Spinal cord (tissue), 10 donors: ENCODE measurements at places on chromosomes 1 and 21. TPM values are rescaled to one million over a fixed set of nuclear protein-coding genes. Genes with fewer than 3 reads are reported as not detected.

- H3K4me3 ChIP-seq, result no peak overlapping the region
- no peaks in the 10 kb centered on the region for H3K4me1 ChIP-seq
- H3K36me3 ChIP-seq, result peaks cover 55% of the 10 kb centered on the region
- no peak for DNase-seq
Observed at GRCh38 chr1:110061341-110061740, 9.1 kb downstream of the ALX3 start.

DNA sequence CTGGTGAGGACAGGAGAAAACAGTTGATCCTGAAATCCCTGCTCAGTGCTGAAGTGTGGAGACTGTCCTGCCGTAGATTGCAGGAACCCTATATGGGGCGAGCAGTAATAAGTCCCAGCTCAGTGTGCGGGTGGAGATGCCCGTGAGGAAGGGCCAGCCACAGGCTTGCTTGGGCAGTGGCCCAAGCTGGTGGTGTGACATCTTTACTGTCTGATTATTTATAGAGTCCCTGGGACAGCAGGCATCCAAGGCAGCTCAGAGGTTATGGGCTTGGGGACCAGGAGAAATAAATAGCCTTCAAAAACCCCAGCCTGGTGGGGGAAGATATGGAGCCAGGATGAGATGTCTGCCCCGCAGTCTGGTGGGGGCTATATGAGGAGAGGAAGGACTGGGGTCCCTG lies 170.7 kb upstream of the POU3F1 start:
- no peak overlapping the region for H3K4me3 ChIP-seq
- H3K27ac ChIP-seq, result no peak overlapping the region

DNA sequence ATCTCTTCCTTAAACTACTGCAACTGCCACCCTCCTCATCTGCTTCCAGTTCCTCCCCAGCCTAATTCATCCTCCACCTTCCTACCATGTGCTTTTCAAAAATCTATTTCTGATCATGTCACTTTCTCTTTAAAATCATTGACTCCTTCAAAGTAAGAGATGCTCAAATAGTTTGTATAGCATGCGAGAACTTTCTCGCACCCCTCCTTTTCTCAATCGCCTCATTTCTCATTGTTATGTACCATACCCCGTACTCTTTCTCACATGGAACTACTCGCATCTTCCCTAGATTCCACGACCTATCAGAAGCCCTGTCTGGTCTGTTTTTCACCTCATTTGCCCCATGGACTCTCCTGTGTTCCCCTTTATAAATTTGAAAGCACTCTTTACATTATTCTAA lies 238.2 kb downstream of the NRIP1 start:
- H3K36me3 ChIP-seq, result no peaks in the 10 kb centered on the region
- H3K4me1 ChIP-seq, result no peaks in the 10 kb centered on the region
- no peaks in the 10 kb centered on the region for H3K27me3 ChIP-seq
- H3K27ac ChIP-seq, result no peak overlapping the region
- DNase-seq, result no peak

GRCh38 chr1:14437417-14437918 lies 161.0 kb upstream of the KAZN start:
- H3K4me1 ChIP-seq, result peaks cover 6% of the 10 kb centered on the region
- no peak for DNase-seq
- no peaks in the 10 kb centered on the region for H3K36me3 ChIP-seq
- H3K27ac ChIP-seq, result no peak overlapping the region

GRCh38 chr1:108896146-108897145 lies 19.7 kb downstream of the GPSM2 start:
- H3K27me3 ChIP-seq, result no peaks in the 10 kb centered on the region
- no peaks in the 10 kb centered on the region for H3K4me1 ChIP-seq
- no peaks in the 10 kb centered on the region for H3K36me3 ChIP-seq
- peak; percentile 37 for DNase-seq
- H3K4me3 ChIP-seq, result no peak overlapping the region

- no peak overlapping the region for H3K4me3 ChIP-seq
- no peaks in the 10 kb centered on the region for H3K4me1 ChIP-seq
Observed at GRCh38 chr1:86926883-86927282, 12.4 kb downstream of the HS2ST1 start.

DNA sequence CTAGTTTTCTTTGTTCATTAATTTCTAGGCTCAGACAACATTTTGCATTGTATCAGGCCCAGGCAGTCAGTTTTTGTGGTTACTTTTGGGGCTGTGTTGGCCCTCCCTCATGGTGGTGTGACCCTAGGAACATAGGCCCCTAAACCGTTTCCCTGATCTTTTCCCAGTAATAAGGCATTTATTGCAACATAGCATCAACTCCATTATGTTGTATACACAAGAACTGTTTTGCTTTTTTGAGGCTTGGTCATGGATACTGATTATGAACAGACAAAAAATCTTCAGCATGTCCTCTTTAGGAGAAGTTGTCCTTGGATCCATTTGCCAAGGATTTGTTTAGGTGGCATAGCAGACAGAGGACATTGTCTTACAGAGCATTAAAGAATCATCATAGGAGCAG lies 10.3 kb downstream of the B3GALT2 start:
- no peak for DNase-seq
- H3K27ac ChIP-seq, result no peak overlapping the region
- H3K4me3 ChIP-seq, result no peak overlapping the region
- H3K27me3 ChIP-seq, result no peaks in the 10 kb centered on the region

- H3K27ac ChIP-seq, result peak overlapping the region; percentile 25
- H3K4me1 ChIP-seq, result peaks cover 2% of the 10 kb centered on the region
- H3K27me3 ChIP-seq, result no peaks in the 10 kb centered on the region
- H3K4me3 ChIP-seq, result no peak overlapping the region
- no peak for DNase-seq
Observed at GRCh38 chr21:41242238-41242829, 74.3 kb upstream of the FAM3B start.

- H3K27me3 ChIP-seq, result no peaks in the 10 kb centered on the region
- peaks cover 26% of the 10 kb centered on the region for H3K36me3 ChIP-seq
- no peaks in the 10 kb centered on the region for H3K4me1 ChIP-seq
- DNase-seq, result no peak
- no peak overlapping the region for H3K27ac ChIP-seq
- H3K4me3 ChIP-seq, result no peak overlapping the region
Observed at GRCh38 chr1:41038110-41038509, 16.6 kb upstream of the SLFNL1 start.

- no peak for DNase-seq
- H3K4me3 ChIP-seq, result no peak overlapping the region
- no peaks in the 10 kb centered on the region for H3K27me3 ChIP-seq
Observed at GRCh38 chr1:85612704-85613361, 32.3 kb downstream of the CCN1 start.

DNA sequence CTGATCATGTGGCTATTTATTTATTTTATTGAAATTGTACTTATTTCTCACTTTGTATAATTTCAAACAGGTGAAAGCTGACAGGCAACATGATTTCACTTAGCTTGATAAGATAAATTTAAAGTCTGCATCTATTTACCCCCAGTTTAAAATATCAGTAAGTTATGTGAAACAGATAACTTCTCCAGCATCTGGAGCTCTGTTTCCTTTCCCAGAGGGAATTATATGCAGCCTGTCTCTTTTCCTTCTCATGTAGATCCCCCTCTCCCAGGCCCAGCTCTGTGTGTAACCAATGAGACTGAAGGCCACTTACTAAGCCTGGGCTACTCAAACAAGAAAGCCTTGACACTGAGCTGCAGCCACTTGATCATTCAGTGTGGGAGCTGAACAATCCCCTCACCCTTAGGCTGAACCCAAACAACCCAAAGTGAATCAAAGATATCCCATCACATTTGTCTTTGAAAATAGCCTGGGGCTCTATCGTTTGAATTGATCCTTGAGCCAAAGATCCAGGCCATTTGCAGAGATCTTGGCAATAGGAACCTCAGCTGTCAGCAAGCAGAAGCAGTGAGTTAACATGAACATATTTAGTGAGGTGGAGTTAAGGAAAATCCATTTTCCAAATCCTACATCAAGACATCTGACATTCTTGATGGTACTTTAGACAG lies 383.9 kb downstream of the TGFB2 start:
- DNase-seq, result no peak
- H3K36me3 ChIP-seq, result no peaks in the 10 kb centered on the region
- no peaks in the 10 kb centered on the region for H3K27me3 ChIP-seq
- H3K27ac ChIP-seq, result no peak overlapping the region
- no peak overlapping the region for H3K4me3 ChIP-seq

DNA sequence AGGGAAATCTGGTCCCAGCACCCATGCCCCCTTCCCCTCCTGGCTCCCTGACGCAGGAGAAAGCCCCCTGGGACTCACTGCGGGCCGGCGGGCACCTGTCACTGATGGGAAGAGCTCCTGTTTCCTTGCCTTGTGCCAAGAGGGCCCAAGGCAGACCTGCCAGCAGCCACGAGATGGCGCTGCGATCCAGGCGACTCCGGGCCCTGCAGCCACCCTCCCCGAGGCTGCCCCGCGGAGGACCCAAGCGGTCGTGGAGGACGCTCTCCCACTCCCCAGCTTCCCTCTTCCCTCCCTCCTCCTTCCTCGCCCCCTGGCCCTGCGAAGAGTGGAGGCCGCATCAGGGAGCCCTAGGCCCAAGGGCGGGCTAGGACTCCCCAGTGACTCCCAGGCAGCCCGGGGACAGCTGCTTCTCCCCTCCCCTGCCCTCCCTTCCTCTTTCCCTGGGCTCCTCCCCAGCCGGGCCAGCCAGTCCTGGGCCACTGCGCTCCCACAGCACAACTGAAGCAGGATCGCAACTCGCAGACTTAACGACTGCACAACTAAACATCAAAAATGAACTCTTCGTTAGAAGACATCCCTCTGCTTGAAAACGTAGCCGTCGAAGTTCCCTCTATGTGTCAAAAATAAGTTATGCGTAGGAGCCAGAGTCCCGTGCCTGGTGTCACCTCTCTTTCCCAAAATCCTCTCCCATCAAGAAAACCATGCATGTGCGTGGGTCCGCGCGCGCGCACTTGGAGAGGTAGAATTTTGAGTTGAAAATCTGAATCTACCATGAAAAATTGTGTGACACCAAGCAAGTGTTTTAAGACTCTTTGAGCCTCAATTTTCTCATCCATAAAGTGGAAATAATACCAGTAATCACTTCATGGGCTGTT lies 34.2 kb downstream of the BATF3 start:
- peaks cover 7% of the 10 kb centered on the region for H3K27me3 ChIP-seq
- peaks cover 16% of the 10 kb centered on the region for H3K4me1 ChIP-seq
- H3K36me3 ChIP-seq, result no peaks in the 10 kb centered on the region
- no peak for DNase-seq

DNA sequence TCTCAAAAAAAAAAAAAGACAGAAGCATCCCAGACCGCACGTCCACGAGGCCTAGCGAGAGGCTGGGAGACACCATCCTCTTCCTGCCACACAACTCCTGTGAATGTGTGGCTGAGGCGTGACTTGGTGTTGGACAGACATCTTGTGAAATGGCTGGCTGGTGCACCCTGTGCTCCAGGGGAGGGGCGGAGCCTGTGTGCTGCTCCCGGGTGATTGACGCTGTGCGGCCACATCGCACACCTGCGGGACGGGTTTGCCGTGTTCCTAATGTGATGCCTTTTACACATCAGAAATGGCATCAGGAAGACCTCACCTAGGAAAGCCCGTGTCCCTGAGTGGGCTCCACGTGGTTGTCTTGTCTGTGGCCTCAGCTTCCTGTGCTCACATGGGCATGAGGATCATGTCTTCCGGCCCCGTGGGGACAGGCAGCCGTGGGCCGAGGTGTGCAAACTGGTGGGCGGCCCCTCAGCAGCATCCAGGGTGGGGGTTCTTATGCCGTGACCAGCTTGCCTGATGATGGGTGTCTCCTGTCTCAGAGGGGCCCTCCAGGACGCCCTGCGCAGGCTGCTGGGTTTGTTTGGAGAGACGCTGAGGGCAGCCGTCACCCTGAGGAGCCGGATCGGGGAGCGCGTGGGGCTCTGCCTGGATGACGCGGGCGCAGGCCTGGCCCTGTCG lies 64.4 kb downstream of the PCNT start:
- H3K27me3 ChIP-seq, result no peaks in the 10 kb centered on the region
- no peak for DNase-seq
- peaks cover 80% of the 10 kb centered on the region for H3K36me3 ChIP-seq
- H3K4me3 ChIP-seq, result no peak overlapping the region

- peak; percentile 86 for DNase-seq
- H3K36me3 ChIP-seq, result no peaks in the 10 kb centered on the region
- no peak overlapping the region for H3K27ac ChIP-seq
- no peak overlapping the region for H3K4me3 ChIP-seq
- H3K4me1 ChIP-seq, result no peaks in the 10 kb centered on the region
Observed at GRCh38 chr1:49298304-49298703, 521.6 kb upstream of the BEND5 start.

DNA sequence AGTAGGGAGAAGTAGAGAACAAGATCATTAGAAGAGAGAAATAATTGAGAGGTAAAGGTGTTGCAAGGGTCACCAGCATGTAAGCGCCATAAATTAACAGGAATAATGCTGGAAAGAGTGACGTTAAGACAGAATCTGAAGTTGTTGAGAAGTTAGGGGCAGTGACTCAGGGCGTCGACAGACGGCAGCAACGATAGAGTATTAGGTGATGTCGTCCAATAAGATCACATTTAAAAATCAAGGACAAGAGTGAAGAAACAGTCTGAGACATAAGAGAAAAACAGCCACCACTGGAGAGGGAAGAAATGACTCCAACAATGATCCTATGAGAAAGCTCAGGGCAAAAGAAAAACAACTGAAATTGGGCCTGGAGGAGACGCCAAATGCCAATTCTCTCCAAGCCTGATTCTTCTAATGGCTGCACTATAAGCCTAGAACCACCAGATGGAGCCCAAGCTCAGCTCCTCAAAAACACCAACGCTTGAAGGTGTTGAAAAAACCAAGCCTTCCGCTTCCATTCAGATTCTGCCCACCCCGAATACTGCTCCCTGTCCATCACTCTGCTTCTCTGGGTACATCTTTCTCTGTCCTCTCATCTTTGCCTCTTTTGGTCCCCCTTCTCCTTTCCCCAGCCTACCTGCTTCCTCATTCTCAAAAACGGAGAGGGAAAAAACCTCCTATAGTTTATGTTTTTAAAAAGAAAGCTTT lies 70.0 kb downstream of the LUZP1 start:
- H3K4me1 ChIP-seq, result no peaks in the 10 kb centered on the region
- H3K36me3 ChIP-seq, result peaks cover 6% of the 10 kb centered on the region
- H3K4me3 ChIP-seq, result no peak overlapping the region
- DNase-seq, result peak; percentile 73
- H3K27me3 ChIP-seq, result no peaks in the 10 kb centered on the region

The FAM177B gene
- 0.40 TPM for total RNA-seq

The RBM11 gene
- 14.4 TPM for total RNA-seq

The S100A7 gene
- not detected for total RNA-seq

The CCDC30 gene
- total RNA-seq, result 19.1 TPM

The KCNJ10 gene
- 17.1 TPM for total RNA-seq

The SYNC gene
- total RNA-seq, result 17.2 TPM

The SPATA45 gene
- total RNA-seq, result 1.3 TPM

The MYCBP gene
- 12.3 TPM for total RNA-seq

The NBPF10 gene
- total RNA-seq, result 1.7 TPM

The CTPS1 gene
- total RNA-seq, result 21.2 TPM

The GPR161 gene
- 20.6 TPM for total RNA-seq
